C1 segment of cervical spinal cord (tissue), 14 donors: ENCODE measurements at places on chromosomes 16 and 17.

- no peak for DNase-seq
Measured at GRCh38 chr17:45190503-45191255, 29.0 kb downstream of the HEXIM2 start.

- DNase-seq, result peak; percentile 26
Measured at GRCh38 chr17:81523402-81524038, 4.7 kb upstream of the FSCN2 start.

GRCh38 chr16:12819126-12820117 lies 15.7 kb upstream of the CPPED1 start:
- peak; percentile 10 for DNase-seq

DNA sequence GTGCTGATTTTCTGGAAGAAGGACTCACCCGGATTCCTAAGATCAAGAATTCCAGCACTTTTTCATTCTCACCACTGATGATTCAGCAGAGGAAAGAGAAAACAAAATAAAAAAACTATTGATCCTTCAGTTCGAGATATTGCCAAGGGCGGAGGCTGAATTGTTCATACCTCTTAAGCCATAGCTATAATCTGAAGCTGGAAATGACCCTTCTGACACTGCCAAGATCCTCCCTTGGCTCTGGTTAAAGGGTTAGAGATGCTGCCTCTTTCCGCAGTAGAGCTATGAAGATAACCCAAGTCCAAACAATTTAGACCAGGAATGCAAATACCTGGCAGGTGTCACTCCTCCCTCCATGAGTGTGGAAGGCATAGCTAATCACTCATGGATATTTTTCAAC lies 73.0 kb downstream of the TMEM114 start:
- no peak for DNase-seq

GRCh38 chr17:39618246-39618913 lies 8.4 kb upstream of the PPP1R1B start:
- DNase-seq, result no peak

DNA sequence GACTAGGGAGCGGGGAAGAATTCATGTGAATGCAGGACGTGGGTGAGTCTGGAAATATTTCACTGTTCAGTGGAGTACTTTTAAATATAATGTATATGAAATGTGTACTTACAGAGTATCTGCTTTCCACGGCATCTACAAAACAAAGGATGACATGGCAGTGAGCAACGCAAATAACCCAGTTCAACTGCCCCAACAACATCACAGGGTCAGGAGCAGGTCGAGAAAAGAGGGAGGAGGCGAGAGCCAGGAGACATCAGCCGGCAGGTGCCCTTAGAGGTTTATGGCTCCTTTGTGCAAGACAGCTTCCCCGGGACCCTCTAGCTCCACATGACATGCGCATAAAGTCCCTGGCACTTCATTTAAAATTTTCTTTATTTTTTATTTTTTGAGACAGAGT lies 61.1 kb downstream of the PECAM1 start:
- no peak for DNase-seq

DNA sequence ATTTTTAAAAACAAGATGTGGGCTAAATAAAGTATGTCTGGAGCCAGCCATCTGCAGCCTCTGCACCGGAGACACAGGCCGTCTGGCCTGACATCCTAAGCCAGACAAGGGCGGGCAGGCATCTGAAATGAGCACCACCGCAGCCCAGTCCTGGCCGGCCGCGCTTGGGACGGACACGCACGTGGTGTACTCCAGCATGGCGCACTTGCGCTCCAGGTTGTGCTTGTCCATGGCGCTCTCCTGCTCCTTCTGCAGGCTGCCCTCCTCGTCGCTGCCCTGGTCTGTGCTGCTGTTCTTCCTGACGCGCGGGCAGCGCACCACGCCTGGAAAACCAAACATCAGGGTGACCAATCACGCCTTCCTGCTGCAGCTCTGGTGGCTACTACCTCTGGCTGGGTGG lies 60.3 kb downstream of the GTF3C1 start:
- no peak for DNase-seq

DNA sequence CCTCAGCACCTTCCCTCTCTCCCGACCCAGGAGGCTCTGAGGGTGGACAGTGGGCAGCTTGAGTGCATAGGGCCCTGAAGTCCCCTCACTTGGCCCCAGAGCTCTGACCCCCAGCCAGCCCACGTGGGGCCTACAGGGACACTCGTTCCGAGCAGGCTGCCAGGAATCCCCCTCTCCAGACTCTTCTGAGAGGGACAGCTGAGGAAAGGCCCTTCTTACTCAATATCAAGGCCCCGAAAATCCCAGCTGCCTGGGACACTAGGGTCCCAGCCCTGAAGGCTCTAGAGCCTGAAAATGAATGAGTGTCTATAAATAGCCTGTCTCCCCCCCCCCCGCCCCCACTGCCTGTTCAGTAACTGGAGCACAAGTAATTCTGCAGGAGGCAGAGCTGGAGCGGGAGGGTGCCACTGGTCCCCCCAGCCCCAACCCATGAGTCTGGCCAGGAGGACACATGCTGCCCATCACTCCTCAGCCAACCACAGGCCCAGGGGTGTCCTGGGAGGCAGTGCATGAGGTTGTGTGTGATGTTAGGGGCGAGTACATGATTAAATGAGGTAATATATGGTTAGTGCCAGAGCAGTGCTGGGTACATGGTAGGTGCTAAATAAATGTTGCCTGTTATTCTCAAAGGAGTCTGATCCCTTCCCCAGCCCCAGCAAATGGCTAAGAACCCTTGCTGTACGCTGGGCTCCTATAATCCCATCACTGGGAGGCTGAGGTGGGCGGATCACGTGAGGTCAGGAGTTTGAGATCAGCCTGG lies 11.6 kb downstream of the ADAM11 start:
- DNase-seq, result no peak

GRCh38 chr17:1612400-1612799 lies 16.2 kb downstream of the SLC43A2 start:
- DNase-seq, result no peak

DNA sequence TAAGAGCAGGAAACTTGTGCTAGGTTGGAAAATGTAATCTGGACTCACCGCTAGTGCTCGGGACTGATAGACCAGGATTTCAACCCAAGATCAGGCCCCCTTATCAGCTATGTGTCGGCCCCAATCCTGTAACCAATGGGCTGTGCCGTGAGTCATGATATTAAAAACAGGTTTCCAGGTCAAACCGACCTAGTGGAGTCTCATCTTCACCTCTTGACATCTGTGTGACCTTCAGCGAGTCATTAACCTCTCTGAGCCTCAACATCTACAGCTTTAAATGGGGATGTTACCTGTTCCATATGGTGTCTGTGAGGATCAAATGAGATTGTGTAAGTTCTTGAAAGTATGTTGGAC lies 512 bp downstream of the PMM2 start:
- no peak for DNase-seq

- DNase-seq, result no peak
Measured at GRCh38 chr17:73481676-73482075, 162.6 kb downstream of the SDK2 start.

- DNase-seq, result no peak
Measured at GRCh38 chr17:78383725-78384471, 5.4 kb downstream of the PGS1 start.

DNA sequence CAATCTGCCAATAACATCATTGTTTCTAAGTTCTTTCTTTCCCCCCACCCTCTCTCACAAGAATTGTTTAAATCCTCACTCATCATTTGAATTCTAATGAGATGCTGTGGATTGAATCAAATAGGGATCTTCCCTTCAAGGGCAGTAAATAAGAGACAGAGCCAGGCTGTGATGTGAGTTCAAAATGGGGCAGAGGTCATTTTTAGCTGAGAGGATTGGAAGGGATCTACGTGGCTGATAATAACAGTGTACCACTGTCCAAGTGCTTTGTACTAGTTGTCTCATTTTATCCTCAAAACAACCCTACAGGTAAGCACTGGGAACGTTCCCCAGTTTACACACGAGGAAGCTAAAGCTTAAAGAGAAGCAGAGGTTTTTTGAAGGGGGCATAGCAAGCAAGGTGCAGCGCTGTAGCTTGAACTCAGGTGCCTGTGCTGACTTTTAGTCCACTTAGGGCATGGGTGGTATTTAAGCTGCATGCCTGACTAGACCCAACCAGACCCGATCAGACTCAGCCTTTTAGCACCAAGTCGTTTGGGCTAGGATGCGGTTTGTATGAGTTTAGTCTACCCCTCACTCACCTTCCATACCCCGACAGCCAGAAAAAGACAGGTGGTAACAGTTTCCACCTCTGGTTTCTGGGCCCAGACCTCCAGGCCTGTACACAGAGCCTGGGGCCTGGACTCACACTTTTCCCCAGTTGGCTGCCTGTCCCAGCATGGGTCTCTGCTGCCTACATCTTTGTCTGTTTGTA lies 39.2 kb upstream of the CCR7 start:
- no peak for DNase-seq

DNA sequence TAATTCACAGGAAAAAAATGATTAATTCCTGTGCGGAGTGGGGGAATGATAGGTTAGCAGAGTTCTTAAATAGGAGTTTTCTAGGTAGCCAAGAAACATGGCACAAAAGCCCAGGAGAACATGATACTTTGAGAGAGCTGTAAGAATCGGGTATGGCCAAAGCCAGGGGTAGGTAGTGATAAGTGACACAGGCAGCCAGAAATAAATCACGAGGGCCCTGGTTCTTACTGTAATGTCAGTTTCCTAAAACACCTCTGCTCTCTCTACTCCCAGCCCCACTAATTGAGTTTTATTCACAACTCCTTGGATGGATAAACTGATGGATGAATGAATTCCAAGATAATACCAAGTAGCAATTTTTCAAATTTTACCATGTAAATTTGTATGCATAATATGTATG lies 54.1 kb downstream of the VAT1L start:
- no peak for DNase-seq

- DNase-seq, result no peak
Measured at GRCh38 chr17:4098521-4099209, 44.2 kb downstream of the ZZEF1 start.

GRCh38 chr16:86928523-86929011 lies 350.2 kb downstream of the FOXL1 start:
- no peak for DNase-seq

- DNase-seq, result no peak
Measured at GRCh38 chr17:7945651-7946050, 13.6 kb downstream of the CNTROB start.

- no peak for DNase-seq
Measured at GRCh38 chr17:63075969-63076368, 109.9 kb downstream of the TANC2 start.

- no peak for DNase-seq
Measured at GRCh38 chr16:89822188-89823086, 5.8 kb upstream of the SPIRE2 start.

GRCh38 chr16:24972608-24973220 lies 42.5 kb downstream of the ARHGAP17 start:
- DNase-seq, result no peak

DNA sequence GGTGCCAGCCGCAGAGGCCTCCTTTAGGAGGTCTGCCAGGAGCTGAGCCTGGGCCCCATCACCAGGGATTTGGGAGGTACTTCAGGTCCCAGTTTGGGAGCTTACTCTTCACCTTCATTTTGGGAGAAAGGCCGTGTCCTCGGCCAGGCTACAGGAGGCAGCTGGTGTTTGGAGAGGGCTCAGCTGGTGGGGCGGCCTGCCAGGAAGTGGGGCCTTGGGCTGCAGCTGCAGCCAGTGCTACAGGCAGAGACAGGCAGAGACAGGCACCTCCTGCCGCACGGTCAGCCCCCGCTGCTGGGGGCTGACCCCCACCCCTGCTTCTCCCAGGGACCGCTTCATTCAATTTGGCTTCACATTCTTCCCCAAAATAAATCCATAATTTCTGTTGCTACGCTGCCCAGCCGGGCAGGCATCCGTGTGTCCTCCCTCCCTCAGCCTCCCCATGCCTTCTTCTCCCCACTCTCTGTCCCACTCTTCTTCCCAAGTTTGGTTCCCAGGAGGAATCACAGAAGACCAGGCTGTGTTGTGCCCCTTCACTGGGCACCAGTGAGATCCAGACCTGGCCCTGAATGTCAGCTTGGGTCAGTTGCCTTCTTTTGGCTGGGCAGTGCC lies 6.1 kb downstream of the TMEM235 start:
- DNase-seq, result peak; percentile 83

- no peak for DNase-seq
Measured at GRCh38 chr17:63071797-63072196, 105.8 kb downstream of the TANC2 start.

GRCh38 chr17:70230850-70231640 lies 61.7 kb downstream of the KCNJ2 start:
- DNase-seq, result no peak

GRCh38 chr16:86517652-86518258 lies 7.4 kb downstream of the FOXF1 start:
- DNase-seq, result peak; percentile 9

DNA sequence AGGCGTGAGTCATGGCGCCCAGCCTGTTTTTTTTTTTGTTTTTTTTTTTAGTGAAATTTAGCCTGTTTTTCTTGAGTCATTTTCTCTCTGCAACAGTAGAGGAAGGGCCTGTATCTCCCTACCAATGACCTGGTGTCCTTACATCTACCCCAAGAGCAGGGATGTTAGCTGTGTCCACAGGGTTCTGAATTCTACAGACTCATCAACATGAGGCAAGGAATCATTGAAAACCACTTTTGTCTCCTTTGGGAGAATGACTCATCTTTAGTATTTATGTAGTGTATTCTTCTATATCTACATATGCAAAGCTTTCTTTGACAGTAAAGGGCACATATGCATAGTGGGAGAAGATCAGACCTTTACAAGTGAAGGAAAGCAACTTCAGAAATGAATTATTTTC lies 105.3 kb downstream of the SPECC1 start:
- no peak for DNase-seq

- DNase-seq, result no peak
Measured at GRCh38 chr16:67928561-67929364, 2.9 kb downstream of the CTRL start.

DNA sequence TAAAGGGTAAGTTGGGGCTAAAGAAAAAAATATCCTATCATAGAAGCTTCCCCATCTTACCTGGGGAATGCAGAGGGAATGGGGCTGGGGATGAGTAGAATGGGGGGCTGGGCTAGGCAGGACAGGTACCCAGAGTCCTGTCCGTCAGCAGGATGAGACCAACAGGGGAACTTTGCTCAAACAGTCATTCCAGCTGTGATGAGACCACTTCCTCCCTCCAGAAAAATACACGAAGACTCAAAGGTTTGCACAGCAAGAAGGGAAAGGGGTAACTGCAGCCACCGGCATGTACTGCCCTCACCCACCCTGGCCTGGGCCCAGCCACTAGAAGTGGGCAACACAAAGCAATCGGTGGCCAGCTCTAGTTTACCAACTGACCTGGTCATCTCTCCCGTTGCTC lies 20.7 kb upstream of the SLC35B1 start:
- DNase-seq, result no peak

DNA sequence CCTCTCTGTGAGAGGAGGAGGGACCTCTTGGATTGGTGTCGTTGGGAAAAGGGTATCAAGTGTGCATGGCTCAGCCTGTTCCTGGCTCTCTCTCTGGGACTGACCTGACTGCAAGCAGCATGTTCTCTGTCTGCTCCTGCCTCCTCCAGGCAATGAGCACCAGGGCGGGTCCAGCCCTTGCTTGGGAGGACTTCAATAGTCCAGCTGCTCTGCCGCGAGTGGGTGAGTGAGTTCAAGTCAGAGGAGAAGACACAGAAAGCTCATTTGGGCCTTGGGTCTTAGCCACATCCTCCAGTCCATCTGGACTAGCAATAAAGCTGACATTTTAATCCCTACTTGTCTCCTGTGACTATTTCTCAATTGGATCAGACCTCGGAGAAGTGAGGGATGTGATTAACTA lies 25.2 kb upstream of the TNS4 start:
- no peak for DNase-seq
